ENCODE measurements at places on chromosomes 5 and 9.

DNA sequence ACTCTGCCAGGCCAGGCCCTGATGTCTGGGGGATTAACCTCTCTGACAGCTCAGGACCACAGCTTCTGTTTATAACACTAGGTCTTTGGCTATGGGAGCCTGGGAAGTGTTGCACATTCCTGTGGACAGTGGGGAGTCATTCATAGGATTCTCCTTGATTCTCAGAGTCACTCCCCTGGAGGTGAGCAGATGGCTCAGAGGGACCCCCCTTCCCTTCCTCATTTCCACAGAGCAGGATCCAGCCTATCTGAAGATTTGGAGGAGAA is 60.2 kb downstream of the NRG2 start:
- no peak for DNase-seq

DNA sequence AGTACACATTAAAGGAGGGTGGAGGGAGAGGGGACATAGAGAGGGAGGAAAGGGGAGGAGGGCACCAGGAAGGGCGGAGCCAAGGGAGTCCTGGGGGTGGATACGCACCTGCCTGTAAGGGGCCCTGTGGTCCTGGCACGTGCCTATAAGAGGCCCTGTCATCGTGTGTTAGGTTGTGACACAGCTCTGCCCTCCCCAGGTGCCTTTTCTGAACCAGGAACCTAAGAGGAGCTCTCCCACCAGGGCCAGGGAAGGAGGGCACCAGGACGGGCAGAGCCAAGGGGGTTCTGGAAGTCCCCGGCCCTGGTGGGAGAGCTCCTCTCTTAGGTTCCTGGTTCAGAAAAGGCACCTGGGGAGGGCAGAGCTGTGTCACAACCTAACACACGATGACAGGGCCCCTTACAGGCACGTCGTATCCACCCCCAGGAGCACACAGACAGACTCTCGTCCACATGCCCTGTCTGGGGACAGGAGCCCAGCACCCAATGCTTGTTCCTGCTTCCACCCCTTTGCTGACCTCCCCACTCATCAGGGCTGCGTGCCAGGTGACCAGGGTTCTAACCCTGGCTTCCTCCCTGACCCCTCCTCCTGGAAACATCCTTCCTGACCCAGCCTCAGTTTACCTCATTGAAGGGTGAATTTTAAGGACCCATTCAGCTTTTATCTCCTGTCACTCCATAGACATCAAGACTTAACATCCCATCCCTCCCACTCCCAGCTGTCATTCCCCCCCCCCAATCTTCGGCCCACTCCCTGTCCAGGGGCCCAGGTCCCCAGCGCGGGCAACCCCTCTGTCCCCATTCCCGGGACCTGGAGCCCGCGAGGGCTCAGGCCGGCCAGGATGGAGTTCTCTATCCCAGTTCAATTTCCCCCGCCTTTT is 12.9 kb upstream of the OLFM1 start:
- peak; percentile 47 for DNase-seq

DNA sequence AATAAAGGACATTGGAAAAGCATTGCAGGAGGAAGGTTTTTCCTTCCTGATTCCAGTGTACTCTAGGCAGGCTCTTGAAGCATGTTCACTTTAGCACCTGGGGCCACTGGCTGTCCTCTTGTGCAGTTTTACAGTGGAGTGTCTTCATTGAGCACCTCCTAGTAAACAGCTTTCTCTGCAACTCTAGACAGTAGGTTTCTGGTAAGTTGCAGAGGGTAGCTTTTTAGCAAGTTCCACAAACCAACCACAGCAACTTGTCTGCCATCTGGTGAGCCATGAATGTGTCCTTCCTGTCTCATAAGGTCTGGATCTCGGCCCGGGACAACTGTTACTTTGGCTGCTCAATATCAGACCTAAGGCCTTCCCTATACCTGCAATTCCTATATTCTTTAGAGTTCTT is 488.0 kb downstream of the MAN2A1 start:
- DNase-seq = no peak

DNA sequence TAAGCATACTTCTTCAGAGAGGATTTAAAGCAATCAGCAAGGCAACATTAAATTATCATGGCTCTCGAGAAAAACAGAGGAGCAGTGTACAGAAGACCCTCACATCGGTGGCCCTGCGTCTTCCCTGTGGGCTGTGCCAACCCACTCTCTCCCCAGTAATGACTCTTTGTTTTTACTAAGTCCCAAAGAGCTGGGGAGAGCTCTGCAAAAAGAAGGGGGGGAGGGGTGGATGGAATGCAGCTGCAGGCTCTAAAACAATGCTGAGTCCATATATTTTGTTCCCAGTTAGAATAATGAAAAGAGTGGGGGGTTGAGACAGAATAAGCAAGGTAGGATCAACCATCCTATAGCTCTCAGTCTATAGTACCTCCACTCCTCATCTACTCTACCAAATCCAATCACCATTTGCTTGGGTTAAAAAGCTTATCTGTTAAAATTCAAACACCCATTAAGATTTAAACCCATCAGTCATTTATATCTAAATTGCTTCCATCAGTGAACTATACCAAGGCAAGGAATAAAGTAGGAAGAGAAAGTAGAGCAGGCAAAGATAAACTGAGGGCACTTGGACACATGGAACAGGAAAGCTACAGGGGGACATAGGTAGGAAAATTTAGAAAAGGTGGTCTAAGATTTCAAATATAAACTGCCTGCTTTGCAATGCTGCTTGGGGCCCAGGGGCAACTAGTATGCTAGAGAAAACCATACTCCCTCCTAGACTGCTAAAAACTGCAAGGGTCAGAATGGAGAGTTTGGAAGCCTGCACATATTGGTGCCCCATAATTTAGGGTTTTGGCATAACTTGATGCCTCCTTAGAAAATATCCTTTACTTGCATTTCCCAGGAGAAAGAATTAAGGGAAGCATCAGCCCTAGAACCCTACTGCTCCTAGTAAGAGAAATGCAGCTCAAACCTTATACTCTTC is 20.6 kb downstream of the ELL2 start:
- no peak for DNase-seq

- no peak for DNase-seq
These were observed 8.9 kb downstream of the F2R start for GRCh38 chr5:76724871-76725270.

DNA sequence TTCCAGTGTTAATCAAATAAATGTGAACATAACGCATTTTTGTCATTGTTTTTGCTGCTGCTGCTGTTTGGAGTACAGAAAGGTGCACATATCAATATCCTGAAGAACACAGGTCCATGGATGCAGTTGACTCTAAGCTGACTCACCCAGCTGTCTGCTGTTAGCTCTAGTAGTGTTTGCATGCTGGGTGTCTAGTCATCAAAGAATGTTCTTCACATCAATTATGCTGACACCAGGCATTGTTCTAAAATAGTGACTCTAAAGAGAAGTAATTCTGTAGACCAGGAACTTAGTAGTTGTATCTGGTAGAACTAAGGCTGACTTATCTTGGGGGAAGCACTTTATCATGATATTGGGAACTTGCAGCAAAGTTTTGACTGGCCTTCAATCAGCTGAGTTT is 55.7 kb upstream of the DPYSL3 start:
- no peak for DNase-seq

- DNase-seq = no peak
These were observed 31.4 kb upstream of the BRD3 start for GRCh38 chr9:134099123-134099761.

All from spleen (tissue), 13 donors.